ENCODE measurements at places on chromosomes 2 and 18.

- no peak for DNase-seq
Observed at GRCh38 chr2:161427664-161428587, 11.8 kb downstream of the TBR1 start.

DNA sequence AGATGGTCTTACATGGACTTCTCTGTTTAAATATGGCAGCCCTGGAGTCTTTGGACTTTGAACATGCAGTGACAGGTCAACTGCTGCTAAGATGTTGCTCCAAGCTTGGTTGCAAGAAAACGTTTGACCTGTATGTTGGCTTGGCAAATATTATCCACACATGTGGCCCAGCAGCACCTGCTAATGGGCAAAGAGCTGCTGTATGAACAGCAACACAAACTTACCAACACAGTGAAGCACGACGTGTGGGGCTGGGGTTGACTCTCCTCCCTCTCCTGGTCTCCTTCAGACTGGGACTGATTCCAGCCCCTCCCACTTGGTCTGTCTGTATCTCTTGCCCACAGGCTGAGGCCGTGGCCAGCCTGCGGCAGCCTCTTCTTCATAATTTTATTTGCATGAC lies 3.8 kb downstream of the KCNE4 start:
- DNase-seq = no peak

- no peak for DNase-seq
Observed at GRCh38 chr2:142065700-142066099, 65.1 kb downstream of the LRP1B start.

DNA sequence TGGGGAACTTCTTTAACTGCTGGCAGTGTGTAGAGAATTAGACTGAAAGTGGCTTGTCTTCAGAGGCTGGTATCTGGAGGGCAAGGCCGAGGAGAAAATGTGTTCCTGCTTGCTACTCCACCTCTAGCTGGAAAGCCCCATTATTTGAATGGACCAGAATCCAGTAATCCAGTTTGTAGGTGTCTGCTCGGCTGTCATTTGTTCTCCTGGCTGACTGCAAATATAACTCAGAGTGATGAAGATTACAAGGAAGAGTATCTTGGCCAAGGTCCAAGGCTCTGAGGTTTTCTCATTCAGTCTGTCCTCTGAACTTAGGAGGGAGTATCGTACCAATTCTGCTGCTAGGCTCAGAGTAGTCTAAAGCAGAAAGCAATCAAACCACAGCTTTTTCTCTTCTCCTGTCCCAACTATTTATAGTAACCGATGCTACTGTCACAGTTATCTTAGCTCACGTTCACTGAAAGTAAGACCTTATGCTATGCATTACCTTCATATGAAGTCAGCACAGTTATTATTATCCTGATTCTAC lies 228.6 kb downstream of the SETBP1 start:
- DNase-seq = no peak

GRCh38 chr2:12950957-12951656 lies 234.4 kb downstream of the TRIB2 start:
- no peak for DNase-seq

Data from activated T-cell treated with anti-CD3 and anti-CD28 coated beads for 48 hours (primary cell).